ENCODE measurements at places on chromosomes 7 and 10. TPM values are rescaled to one million over a fixed set of nuclear protein-coding genes. Genes with fewer than 3 reads are reported as not detected.

The ADARB2 gene
- total RNA-seq = not detected

DNA sequence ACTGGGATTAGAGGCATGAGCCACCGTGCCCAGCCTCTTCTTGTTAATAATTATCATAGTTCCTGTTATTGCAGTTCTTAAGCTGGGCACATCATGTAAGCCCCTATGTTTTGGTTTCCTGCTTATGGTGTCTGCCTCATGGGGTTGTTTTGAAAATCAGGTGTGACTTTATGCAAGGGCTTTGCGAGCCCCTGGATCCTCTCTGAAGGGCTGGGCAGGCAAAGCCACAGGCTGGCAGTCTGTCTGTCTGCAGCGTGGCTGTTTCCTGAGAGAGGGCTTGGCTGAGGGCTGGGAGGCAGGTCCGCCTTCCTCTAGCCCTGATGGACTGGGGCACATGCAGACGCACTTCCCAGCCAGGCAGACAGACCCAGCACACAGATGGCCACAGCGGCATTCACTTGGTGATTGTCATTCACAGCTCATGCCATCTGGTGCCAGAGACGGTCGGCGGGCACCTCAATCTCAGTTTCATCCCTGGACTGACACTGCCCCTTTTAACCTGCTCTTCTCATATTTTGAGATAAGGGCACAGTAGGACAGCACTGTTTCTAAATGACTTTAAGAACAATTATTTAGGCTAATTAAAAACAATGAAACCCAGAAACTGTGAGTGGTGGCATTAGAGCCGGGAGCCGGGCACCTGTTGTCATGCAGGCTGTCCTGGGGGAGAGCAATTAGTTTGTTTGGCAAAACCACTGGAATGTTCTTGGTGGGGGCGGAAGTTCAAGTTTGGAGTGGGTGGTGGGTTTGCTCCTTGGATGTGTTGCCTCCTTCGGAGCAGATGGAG lies 35.5 kb downstream of the RBM20 start:
- H3K27ac ChIP-seq = no peak overlapping the region
- H3K36me3 ChIP-seq = no peaks in the 10 kb centered on the region
- no peak overlapping the region for H3K4me3 ChIP-seq
- DNase-seq = no peak
- H3K27me3 ChIP-seq = peaks cover 15% of the 10 kb centered on the region
- no peaks in the 10 kb centered on the region for H3K4me1 ChIP-seq

DNA sequence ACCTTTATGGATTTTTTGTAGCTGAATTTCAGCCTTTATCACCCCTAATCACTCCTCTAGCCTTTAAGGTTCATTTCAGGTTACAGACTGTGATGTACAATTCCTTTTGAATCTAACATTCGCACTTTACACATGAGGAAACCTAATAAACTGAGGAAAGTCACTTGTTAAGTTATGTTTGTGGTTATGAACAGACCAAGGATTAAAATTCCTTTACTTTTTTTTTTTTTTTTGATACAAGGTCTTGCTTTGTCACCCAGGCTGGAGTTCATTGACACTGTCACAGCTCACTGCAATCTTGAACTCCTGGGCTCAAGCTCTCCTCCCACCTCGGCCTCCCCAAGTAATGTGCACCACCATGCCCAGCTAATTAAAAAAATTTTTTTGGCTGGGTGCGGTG lies 3.6 kb downstream of the MCU start:
- H3K36me3 ChIP-seq = no peaks in the 10 kb centered on the region
- peaks cover 24% of the 10 kb centered on the region for H3K4me1 ChIP-seq
- no peaks in the 10 kb centered on the region for H3K27me3 ChIP-seq
- H3K27ac ChIP-seq = no peak overlapping the region

DNA sequence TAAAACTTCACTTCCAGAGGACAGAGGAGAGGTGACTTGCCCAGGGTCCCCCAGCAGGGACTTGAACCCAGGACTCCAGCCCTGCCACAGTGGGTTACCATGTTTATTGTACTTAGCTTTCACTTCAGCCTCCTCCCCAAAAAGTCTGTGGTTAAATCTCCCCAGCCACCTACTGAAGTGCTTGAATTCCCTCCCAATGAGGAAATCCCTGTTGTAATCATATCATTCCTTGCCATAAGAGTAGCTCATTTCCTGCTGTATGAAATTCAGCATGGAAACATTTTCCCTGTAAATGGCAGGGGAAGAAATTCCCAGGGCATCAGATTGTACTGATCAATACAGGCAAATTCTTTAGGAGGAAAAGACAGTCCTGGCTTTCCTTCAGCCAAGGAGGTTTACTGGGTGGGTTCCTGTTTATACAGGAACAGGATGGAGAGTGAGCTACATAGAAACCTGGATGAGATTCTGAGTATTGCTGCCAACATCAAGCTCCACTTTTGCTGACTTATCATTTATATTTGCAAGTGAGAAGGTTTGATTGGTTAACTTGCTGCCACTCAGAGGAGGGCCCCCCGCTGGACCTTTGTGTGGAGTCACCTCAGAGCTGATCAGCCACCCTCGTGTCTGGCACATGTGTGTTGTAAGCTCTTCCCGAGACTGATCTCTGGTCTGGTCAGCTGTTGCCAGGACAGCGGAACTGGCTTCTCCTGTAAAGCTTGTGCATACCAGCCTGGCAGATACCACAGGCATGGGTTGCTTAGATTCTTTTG lies 16.4 kb upstream of the PDZD8 start:
- no peak for DNase-seq
- no peak overlapping the region for H3K27ac ChIP-seq
- no peak overlapping the region for H3K4me3 ChIP-seq
- no peaks in the 10 kb centered on the region for H3K36me3 ChIP-seq
- H3K27me3 ChIP-seq = peaks cover 20% of the 10 kb centered on the region

DNA sequence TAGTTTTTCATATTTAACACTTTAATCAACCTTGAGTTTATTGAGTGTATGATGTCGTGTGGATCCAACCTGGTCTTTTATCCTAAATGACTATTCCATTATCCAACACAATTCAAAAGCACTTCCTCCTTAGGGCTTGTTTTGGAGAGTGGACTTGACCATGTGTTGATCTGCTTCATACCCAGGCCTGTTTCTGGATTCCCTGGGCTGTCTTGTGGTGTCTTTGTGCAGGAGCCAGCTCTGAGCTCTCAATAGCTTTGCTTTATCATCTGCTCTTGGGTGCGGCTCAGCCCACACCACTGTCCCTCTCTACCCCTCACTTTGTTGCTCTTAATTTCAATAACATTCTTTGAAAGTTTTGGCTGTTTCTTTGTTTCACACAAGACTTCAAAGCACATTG lies 70.9 kb upstream of the CHST15 start:
- DNase-seq = no peak
- no peaks in the 10 kb centered on the region for H3K36me3 ChIP-seq
- no peaks in the 10 kb centered on the region for H3K27me3 ChIP-seq

GRCh38 chr10:119161680-119162451 lies 3.6 kb downstream of the SFXN4 start:
- peaks cover 19% of the 10 kb centered on the region for H3K4me1 ChIP-seq
- H3K4me3 ChIP-seq = no peak overlapping the region
- H3K27me3 ChIP-seq = no peaks in the 10 kb centered on the region
- H3K36me3 ChIP-seq = no peaks in the 10 kb centered on the region
- DNase-seq = no peak

All from endothelial cell of umbilical vein (primary cell).